Cortex of kidney (tissue), 1 donor: ENCODE measurements at places on chromosomes 7 and 10.

DNA sequence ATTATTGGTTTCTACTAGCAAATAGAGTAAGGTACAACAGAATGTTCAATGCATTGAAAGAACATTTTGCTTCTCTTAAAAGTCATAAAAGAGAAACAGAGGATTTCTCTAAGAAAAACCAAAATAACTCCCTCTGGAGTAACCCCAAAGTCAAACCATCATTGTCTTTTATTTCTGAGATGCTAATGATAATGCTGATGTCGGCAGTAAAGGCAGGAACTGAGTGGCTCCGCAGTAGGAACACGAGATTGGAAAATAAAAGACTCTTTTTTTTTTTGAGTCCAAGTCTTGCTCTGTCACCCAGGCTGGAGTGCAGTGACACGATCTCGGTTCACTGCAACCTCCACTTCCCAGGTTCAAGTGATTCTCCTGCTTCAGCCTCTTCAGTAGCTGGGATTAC is 2.7 kb upstream of the USP54 start:
- DNase-seq: no peak

DNA sequence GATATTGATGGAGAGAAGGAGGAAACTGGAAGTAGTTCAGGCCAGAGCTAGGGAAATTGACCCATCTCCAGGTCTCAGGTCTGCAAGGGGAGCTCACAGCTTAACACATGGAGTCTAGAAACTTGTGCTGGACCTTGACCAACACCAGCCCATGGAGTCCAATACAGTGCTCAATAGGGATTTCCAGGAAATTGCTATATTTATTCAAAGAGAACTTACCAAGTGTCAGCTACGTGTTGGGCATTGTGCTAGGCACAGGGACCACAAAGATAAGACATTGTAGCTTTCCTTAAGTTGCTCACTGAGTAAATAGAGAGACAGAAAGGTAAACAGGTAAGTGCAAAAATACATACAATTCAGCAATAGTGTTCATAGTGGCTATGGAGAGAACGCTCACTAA is 72.7 kb upstream of the ATRNL1 start:
- DNase-seq: no peak

GRCh38 chr10:121362026-121362425 is 236.2 kb downstream of the FGFR2 start:
- no peak for DNase-seq

DNA sequence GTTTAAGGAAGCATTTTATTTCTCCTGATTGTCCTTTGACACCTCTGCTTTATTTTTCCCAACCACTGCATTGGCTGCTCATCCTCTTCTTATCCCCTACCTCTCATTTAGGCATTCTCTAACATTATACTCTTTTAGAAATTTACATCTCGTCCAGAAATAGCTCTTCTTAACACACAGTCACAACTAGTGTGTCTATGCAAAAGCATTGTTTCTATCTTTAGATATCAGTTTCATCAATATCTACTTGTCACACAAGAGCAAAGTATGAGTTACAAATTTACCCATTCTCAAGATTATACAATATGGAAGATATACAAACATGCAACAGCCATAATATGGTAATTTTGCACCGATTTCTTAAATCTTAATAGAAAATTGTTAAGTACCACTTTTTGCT is 35.7 kb upstream of the MDFIC start:
- DNase-seq: no peak

DNA sequence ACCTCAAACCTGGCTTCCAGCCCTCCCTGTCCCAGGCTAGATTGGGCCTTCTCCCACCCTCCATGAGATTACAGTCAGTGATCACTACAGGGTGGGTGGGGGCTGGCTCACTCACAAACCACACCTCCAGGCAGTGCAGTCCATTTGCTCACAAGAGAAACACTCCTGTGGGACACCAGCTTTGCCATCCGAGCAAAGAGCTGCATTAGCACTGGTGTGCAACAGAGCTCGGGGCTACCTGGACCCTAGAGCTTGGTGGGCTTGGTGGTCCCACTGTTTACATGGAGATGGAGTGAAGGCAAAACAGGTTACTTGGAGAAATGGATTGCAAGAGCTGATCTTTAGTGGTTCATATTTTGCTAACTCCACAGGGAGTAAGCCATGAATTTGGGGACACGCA is 451.7 kb upstream of the ZMIZ1 start:
- DNase-seq: no peak

DNA sequence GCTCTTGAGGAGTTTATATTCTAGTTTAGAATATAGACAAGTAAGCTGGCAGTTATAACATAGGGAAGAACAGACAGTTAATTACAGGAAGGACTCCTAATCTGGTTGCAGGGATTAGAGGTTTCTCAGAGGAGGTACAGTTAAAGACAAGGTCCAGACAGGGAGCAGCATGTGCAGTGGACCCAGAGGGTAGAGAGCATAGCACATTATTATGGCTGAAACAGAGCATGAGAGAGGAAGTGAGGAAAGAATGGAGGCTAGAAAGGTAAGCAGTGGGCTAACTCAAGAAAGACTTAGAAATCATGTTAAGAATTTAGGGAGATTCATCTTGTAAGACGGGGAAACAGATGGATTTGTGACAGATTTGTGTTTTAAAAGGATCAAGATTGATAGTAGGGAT is 9.7 kb downstream of the MIOS start:
- no peak for DNase-seq

GRCh38 chr10:62050346-62050892 is 148.9 kb downstream of the ARID5B start:
- no peak for DNase-seq

DNA sequence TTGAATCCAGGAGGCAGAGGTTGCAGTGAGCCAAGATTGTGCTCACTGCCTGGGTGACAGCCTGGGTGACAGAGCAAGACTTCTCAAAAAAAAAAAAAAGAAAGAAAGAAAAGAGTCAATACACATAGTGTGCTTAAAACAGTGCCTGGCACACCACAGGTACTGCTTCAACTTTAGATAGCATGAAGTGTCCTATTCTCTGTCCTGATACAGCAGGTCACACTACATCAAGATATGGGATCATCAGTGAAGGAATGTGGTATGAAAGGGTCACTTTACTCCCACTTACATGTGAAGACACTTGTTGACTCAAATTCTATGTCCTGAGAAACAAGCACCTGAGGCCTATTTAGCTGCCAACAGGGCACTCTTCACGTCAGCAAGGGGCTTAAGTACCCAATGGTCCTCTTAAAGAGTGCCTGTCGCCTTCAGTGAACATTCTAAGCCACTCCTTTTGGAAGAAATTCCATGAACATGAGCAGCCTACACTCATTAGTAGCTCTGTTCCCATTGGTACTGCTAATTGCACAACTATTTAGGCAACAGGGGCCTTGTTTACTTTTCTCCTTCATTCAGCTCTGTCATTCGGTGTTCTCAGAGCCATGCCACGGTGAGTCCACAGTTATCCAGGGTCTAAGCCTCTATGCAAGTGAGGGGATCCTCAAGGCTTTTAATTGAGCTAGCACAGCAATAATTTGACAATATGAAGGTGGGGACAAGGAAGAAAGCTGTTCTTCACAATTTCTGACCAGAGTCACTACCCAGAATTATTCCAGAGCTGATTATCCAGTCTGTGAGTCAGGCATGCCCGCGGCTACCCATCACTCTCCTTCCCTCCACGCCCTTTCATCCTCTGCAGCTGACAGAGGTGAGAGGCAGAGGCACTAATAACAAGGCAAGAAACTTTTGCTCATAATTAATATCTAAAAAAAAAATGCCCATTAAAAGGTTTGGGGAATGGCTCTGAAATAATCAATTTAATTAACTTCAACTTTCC is 56.6 kb upstream of the PTN start:
- no peak for DNase-seq

GRCh38 chr10:79582096-79582495 is 21.9 kb upstream of the SFTPA2 start:
- DNase-seq: no peak

DNA sequence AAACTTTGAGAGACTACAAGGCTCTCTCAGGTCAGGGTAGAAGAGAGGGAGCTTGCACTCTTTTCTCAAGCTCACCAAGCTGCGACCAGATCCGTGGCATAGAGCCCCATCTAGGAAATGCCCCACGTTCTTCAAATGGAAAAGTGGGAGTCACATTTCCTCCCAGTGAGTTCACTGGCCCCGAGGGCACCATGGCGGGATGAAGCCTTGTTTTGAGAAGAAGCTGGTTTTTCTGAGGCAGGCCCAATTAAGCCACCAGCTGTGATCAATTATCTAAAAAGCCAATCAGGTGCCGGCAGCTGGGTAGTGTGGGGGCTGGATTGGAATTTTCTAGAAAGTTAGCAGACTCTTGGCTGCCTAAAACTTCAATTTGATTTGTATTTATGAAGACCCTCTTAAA is 101.4 kb downstream of the ZNF365 start:
- DNase-seq: no peak

DNA sequence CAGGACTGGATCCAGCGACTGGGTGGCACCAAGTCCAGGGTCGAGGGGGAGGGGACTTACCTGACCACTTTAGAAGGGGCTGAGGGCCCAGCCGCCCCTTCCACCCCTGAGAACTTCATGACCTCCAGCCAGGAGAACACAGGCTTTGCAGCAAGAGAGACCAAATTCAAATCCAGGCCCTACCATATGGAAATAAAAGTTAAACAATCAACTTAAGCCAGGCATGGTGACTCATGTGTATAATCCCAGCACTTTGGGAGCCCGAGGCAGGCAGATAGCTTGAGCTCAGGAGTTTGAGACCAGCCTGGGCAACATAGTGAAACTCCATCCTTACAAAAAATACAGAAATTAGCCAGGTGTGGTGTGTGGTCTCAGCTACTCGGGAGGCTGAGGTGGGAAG is 61.9 kb downstream of the COL13A1 start:
- no peak for DNase-seq

DNA sequence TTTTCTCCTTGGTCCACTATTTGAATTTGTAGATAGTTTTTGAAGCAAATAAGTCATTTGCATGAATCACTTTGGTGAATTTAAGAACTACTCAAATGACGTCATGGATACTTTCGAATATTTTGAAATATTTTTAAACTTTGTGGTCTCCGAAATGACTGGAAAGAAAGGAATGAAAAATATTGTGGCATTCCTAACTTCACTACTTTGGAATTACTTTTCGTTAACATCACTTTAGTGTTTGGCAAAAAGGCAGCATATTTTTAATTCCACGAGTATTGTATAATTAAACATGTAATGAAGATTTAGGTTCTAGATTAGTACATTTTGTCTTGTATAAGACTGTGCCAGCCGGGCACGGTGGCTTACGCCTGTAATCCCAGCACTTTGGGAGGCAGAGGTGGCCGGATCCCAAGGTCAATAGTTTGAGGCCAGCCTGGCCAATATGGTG is 35.3 kb upstream of the ZRANB1 start:
- DNase-seq: no peak

GRCh38 chr10:43229208-43230061 is 37.4 kb downstream of the RASGEF1A start:
- DNase-seq: no peak

DNA sequence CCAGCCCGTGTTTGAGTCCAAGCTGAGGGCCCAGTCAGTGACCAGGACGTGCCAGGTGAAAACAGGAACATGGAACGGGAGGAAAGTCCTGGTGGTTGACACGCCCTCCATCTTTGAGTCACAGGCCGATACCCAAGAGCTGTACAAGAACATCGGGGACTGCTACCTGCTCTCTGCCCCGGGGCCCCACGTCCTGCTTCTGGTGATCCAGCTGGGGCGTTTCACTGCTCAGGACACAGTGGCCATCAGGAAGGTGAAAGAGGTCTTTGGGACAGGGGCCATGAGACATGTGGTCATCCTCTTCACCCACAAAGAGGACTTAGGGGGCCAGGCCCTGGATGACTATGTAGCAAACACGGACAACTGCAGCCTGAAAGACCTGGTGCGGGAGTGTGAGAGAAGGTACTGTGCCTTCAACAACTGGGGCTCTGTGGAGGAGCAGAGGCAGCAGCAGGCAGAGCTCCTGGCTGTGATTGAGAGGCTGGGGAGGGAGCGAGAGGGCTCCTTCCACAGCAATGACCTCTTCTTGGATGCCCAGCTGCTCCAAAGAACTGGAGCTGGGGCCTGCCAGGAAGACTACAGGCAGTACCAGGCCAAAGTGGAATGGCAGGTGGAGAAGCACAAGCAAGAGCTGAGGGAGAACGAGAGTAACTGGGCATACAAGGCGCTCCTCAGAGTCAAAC is 5.2 kb downstream of the GIMAP5 start:
- no peak for DNase-seq

- DNase-seq: no peak
Observed at GRCh38 chr10:65675236-65675635, 1250.6 kb upstream of the LRRTM3 start.

DNA sequence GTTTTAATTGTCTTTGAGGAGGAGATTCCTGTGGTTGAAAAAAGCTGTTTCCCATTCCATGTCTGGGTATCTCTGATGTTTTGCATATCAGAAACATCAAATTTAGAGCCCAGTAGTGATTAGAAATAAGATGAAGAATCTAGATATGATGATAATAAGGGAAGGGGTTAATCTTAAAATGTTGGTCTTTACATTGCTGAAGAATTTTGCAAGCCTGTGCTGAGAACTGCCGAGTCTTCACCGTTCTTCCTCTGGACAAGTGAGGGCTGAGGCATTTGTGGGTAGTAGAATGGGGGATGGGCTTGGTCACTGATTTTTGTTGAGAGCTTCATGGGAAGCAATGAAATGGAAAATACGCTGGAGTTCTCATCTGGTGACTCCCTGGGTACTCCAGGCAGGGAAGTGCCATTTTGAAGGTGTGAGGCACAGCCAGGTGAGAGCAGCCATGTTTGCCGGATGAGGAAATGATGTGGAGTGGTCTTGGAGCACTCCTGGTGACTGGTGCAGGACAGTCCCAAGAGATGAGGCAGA is 10.2 kb downstream of the TCF7L2 start:
- no peak for DNase-seq
